ENCODE measurements at places on chromosomes 16 and 17.

DNA sequence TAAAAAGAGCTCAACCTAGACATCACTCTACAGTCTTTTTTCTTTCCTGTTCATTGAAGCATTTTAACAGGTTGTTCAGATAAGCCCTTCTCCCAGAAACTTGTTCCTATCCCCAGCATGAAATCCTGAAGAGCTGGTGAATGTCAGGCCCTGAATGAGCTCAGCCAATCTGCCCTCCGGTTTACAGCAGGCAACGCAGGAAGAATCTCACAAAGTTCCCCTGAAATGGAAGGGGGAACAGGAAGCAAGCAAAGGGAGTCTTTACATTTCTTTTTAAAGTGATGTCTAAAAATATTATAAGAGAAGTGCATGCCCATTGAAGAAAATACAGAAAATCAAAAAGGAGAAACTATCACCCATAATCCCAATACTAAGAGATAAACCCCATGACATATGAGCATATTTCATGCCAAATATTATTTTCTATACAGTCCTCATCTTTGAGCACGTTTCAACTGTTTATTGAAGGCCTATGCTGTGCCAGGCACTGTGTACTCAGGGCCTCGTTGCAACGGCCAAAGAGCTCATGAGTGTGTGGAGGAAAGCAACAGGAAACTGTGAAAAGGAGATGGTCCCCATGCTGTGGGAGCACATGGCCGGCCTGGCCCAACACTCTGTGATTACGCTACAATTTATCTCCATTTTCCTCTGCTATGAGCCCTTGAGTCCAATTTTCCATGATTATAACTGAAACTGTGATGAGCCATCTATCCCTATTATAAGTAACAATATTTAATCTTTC is 5.7 kb downstream of the TK2 start:
- DNase-seq: no peak

GRCh38 chr16:11060842-11061241 is 116.5 kb downstream of the CLEC16A start:
- DNase-seq: no peak

DNA sequence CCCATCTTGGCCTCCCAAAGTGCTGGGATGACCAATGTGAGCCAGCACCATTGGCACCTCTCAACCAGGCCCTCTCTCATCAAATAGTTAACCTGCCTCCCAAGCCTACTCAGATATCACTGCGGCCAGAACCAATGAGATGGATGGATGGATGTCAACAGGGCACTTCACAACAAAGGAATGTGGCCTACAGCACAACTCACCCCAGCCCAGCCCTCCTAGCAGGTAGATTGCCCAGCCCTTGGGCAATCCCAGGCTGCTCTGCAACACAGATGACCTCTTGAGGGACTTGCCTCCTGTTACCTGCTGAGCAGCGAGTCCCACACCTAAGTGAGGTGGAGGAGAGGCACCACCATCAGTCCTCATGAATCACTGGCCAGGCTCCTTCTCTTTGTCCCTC is 22.6 kb upstream of the KIFC3 start:
- DNase-seq: no peak

GRCh38 chr17:13702266-13702665 is 100.5 kb upstream of the HS3ST3A1 start:
- DNase-seq: no peak

- no peak for DNase-seq
Measured at GRCh38 chr17:27809555-27809954, 9.2 kb upstream of the NOS2 start.

DNA sequence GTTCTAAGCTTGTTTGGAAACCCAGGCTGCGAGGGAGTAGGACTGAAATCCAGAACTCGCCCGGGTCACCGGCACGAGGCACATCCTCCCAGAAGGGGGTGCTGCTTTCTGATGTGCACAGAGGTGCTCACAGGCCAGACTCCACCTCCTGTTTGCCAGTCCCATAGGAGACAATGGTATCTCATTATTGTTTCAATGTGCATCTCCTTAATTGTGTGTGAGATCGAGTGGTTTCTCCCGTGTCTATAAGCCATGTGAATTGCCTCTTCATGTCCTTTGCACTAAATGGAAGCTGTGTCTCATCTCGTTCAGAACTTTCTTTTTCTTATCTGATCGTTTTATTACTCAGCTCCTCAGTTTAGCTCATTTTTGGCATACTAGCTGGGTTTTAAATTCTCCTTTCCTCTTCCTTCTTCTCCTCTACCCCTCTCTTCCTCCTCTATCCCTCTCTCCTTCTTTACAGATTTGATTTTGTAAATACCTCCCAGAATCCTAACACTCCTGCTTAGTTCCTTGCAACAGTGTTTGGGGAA is 32.1 kb upstream of the PRKCB start:
- DNase-seq: peak; percentile 38

DNA sequence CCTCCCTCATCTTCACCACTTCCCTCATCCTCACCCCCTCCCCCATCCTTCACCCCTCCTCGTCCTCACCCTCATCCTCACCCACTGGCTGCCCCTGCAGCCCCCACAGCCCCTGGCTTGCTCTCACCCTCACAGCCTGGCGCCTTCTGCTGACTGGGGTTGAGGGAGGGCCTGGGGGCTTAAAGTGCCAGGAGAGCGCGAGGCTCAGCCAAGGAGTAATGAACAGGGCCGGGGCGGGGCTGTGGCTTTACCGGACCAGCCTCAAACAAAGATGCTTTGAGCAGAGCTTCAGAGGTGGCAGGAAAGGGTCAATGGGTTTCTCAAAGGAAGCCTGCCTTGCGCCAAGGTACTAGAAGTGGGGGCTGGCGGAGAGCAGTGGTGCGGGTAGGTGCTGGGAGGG is at the start of gene PRSS33:
Gene PRSS33 (minus strand): TSS at position 155 of the 400 bp plus-strand sequence. CDS start 1,013 bp downstream, outside the sequence.
- no peak for DNase-seq

DNA sequence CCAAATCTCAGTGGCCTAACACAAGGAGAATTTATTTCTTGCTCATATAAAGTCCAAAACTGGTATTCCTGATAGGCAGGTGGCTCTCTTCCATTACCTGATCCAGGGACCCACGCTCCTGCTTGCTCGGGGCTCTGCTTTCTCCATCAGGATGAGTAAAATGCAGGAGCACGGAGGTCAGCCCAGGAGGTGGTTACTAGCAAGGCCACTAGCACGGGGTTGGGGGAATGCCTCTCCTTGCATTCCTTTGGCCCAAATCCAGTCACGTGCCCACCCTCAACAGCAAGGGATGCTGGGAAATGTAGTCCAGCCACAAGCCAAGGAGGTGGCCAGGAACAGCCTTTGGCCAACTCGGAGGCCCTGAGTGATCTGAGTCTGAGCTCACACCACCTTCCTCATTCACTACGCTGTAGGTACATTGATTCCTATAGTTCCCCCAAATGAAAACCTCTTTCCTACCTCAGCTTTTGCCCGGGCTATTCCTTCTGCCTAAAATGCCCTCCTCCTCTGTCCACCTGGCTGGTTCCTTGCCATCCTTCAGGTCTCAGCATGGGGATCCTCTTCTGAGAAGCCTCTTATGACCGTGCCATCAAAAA is 38.3 kb upstream of the HAPSTR1 start:
- no peak for DNase-seq

DNA sequence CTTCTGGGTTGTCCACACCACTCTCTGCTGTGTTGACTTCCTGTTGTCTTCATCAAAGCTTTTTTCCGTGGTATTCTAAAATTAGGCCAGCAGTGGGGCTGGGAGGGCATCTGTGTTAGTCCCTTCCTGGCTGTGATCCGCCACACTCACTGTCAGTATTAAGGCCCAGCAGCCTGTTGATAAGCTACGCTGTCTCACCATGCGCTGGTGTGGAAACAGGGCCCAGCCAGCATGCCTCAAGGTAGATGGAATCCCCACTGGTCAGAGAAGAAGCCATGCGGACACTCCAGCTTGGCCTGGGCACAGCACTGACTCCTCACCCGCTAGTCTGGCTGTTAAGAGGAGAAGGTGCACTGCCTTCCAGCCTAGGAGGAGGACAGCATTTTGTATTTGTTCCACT is 11.4 kb downstream of the CDR2L start:
- DNase-seq: no peak

- DNase-seq: peak; percentile 44
Measured at GRCh38 chr16:85556456-85557082, 56.6 kb upstream of the GSE1 start.
